ENCODE measurements at places on chromosomes 12 and 14.

GRCh38 chr12:120534203-120534702 lies at the start of gene RNF10:
Gene RNF10, plus strand, starts transcription at chr12:120534356. Its CDS starts 456 bp downstream, at chr12:120534812.
- peak; percentile 92 for DNase-seq

DNA sequence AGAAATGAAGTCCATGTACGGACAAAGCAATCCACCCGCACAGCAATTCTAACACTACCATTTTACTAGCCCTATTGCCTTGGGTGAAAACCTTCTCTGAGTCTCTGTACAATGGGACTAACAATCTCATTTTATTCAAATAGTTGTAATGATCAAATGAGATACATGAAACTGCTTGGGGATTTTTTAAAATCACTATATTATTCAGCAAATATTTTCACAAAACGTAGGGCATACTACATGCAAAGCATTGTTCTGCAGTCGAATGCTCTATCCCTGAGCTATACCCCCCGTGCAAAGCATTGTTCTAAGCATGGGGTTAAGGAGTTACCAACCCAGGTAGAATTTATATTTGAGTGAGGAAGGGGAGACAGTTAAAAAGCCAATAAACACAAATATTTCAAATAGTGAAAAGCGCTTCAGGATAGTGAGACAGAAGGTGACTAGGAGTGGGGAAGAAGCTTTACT lies 554 bp upstream of the ATF7 start:
- DNase-seq, result peak; percentile 57

GRCh38 chr12:4111010-4111409 lies 162.6 kb upstream of the CCND2 start:
- DNase-seq, result no peak

DNA sequence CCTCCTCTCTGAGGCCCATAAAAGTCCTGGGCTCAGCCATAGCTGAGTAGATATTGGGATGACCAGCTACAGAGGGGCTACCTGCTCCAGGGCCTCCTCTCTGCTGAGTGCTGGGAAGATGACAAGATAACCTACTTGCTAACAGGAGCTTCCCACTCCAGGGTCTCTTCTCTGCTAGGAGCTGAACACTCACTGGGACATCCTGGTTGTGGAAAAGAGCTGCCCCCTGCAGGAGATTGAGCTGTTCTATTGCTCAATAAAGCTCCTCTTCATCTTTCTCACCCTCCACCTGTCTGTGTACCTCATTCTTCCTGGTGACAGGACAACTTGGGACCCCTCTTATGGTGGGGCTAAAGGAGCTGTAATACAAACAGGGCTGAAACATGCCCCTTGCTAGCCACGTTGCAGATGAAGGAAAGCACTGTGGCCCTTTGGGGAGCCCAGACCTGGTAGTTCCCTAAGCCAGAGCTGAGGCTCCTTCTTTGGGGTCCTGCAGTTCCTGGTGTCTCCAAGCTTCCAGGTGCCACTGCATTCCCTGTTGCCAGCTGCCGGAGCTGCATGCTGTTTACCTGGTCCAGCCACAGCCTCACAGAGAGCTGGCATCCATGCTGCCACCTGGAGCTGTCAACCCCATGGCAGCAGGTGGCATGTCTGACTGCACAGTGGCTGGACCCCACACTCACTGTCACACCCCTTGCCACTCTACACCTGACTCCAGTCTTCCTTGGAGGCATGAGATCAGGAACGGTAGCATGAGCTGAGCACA lies 598.5 kb upstream of the LMO3 start:
- no peak for DNase-seq

DNA sequence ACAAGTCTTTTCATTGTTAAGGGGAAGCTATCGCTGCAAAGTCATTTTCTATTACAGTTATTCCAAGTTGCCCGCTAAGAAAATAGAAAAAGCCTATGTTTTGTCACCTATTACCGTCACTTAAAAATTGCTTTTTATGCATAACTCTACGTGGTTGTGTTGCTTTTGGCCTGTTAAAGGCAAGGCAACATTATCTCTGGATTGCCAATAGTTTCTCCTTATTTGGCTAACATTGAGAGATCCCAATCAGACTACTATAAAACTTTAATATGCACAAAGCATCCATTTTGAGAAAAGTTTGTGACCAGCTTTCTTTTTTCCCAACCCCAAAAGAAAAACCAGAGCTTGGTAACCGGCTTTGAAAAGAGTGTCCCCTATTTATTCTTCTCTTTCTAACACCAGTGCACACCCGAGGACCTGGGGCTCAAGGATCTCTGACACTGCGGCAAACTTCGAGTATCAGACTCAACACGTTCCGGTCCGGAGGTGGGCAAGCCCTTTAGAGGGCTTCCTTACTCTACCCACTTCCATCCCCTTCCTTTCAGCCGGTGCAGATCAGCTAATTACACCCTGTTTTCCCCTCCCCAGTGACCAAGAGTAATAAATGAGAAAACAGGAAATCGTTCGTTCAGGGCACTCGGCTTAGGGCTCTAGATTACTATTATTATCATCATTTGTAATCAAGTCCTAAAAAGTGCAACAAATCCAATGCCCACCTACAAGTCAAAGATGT lies 1.2 kb downstream of the PPP1R12A start:
- DNase-seq, result no peak

DNA sequence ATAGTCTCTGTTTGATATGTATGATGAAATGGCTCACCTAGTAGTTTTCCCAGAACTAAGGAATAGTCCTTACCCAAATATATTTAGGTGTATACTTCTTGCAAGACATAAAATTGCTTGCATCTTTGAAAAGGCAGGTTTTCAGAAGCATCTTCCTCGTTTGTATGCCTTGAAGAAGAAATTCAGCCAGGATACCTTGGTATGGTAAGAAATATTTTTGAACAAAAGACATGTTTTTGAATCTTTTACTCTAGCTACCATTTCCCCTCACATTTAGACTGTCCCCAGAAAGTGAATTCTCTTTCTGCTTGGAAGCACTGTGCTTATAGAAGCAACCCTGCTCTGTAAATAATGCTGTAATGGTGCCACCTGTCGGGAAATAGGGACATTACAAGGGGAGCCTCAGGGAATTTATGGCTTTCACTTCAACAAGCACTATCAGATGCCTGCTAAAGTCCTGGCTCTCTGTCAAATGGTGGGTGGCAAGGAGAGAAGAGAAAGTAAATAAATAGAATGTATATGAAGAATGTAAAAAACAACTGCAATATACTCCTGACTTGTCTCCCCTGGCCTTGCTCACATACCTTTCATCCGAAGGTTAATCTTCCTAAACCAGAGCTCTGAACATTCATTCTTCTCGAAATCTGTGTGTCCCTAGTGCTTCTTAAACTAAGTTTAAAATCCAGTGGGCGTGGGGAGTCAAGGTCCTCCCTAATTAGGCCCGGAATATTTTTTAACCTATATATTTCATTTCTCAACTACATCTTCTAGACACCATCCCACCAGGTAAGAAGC lies 6.1 kb downstream of the CCDC184 start:
- DNase-seq, result peak; percentile 60

DNA sequence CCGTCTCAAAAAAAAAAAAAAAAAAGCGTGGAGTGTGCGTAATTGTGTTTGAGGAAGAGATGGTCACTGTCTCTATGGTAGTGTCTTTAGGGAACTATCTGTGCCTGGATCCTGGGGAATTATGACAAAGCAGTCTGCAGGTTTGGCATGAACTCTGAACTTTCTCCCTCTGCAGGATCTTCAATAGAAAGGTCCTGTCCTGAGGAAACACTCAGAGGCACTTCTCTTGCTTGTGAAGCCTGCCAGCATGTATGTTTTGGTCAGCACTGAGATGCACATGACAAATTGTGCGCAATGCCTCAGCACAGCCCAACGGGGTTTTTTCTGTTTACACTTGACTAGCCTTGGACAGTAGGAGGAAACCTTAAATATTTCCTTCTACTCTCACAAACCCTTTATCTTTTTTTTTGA lies 46.6 kb downstream of the ATF7 start:
- no peak for DNase-seq
